Trophoblast cell (in vitro differentiated cells and primary cell): ENCODE measurements at places on chromosomes 12 and 14.
A peak's percentile ranks its signal among the peaks of the same experiment; 100 is the strongest.

DNA sequence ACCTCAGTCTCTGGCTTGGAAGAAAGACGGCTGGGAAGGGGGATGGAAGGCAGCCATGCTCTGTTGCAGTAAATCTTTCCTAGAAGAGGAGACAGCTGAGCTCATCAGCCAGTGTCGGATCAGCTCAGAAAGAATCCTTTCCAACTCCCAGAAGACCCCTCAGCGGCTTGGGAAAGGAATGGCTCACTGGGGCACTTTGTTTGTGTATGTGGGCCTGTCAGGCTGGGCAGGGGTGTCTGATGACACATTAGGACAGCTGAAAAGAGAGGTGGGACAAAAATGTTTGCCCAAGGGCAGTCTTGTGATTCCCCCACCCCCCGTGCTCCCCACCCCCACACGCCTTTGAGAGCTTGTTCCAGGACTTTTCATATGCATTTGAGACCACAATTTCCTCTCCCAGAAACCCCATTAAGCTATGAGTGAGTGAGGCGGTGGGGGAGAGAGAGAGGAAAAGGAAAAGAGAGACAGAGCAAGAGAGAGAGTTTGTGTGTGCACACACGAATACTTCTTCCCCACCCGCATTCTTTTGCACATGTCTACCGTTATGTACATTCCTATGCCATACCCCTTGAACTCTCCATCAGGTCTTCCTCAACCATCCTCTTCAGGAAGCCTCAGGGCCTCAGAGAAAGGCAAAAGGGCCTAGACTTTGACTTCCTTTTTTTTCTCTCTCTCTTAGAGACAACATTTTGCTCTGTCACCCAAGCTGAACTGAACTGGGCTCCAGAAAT is 198.9 kb downstream of the ZFP36L1 start:
- peak overlapping the region; percentile 79 for H3K27ac ChIP-seq
- no peaks in the 10 kb centered on the region for H3K27me3 ChIP-seq
- H3K4me1 ChIP-seq: peaks cover 43% of the 10 kb centered on the region
- no peak overlapping the region for H3K4me3 ChIP-seq

DNA sequence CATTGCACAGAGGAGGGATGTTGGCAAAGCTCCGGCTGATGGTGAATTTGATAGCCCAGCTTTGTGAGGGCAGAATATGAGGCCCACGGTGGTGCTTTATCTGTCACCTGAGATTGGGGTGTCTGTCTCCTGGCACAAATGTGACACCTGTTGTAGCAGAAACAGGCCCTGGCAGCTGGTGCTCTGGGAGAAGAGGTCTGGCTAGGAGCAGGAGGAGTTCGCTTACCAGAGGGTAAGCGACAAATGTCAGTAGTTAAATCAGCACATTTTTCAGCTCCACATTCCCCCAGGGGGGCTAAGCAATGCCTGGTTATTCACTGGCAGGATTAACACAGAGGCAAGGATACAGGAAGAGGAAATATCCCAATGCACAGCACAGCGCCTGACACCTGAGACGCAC is 71.1 kb downstream of the B4GALNT3 start:
- no peaks in the 10 kb centered on the region for H3K27me3 ChIP-seq
- no peak overlapping the region for H3K27ac ChIP-seq
- H3K4me1 ChIP-seq: peaks cover 8% of the 10 kb centered on the region
- DNase-seq: no peak

- peak overlapping the region; percentile 56 for H3K27ac ChIP-seq
- H3K27me3 ChIP-seq: no peaks in the 10 kb centered on the region
- no peak overlapping the region for H3K4me3 ChIP-seq
Measured at GRCh38 chr12:94779485-94779884, 129.1 kb upstream of the TMCC3 start.

DNA sequence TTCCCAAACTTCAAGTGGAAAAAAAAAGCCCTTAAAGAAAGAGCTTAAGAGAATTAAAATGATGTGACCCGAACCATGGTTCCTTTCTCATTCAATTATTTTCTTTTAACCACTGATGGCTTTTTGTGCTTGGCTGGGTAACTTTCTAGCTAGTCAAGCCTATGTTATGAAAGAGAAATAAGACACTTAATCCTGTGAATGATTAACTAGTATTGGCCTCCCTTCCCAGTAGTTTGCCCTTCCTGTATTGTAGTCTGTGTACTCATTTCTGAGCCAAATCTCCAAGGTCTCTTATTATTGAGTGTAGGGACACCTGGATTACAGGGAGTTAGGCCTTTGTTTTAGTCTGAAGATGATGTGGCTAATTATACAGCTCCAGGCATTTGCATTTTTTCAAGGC is 353.0 kb downstream of the RAD51B start:
- no peak overlapping the region for H3K27ac ChIP-seq
- no peaks in the 10 kb centered on the region for H3K36me3 ChIP-seq
- H3K27me3 ChIP-seq: no peaks in the 10 kb centered on the region
- no peak overlapping the region for H3K4me3 ChIP-seq

- no peaks in the 10 kb centered on the region for H3K27me3 ChIP-seq
- H3K4me3 ChIP-seq: no peak overlapping the region
- H3K27ac ChIP-seq: no peak overlapping the region
- H3K36me3 ChIP-seq: no peaks in the 10 kb centered on the region
- no peak for DNase-seq
- H3K4me1 ChIP-seq: no peaks in the 10 kb centered on the region
Measured at GRCh38 chr12:130423991-130424857, 86.5 kb downstream of the PIWIL1 start.

DNA sequence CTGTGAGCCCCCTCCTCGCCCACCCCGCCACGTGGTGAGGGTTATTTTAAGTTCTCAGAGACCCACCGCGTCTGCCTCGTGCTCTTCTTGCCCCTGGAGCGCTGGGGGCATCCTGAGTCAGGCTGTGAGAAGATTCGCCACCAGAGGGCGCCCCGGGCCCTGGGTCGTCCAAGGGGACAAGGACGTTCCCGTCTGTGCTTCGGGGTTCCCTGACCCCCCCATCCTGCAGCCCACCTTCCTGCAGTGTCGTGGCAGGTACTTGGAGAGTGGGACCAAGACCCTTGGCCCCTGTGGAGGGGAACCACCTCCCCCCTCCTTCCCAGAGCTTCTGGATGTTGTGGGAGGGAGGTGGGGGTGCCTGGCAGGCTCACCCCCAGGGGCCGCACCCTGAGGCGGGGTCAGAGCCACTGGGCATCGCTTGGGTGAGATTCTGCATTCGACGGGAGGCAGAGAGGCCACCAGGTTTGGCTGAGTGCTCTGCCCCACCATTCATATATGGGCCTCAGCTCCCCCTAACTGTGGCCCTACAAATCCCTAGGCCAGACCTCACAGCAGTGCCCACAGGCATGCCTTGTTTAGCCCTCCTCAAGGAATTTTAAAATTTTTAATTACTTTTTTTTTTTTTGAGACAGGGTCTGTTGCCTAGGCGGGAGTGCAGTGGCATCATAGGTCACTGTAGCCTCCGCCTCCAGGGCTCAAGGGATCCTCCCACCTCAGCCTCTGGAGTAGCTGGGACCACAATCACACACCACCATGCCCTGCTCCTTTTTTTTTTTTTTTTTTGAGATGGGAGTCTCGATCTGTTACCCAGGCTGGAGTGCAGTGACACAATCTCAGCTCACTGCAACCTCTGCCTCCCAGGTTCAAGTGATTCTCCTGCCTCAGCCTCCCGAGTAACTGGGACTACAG is 17.0 kb downstream of the RHOF start:
- H3K4me1 ChIP-seq: peaks cover 15% of the 10 kb centered on the region
- H3K4me3 ChIP-seq: peak overlapping the region; percentile 7
- DNase-seq: peak; percentile 83
- H3K27ac ChIP-seq: no peak overlapping the region

DNA sequence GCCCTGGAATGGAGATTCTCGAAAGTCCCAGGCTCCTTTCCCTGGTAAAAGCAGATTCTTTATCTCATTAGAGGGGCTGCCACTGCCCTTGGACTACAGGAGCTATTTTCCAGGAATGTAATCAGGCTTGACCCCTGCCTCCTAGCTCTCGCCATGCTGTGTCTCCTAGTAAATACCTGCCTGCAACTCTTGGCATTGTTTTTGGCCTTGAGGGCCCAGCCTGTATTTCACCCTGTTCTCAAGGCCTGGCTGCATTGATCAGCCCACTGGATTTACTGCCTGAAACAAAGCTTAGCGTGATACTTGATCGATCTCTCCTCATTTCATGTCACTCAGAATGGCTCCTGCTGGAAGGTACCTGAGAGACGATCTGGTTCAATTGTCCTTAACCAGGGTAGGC is 273.7 kb downstream of the CACNA1C start:
- DNase-seq: no peak
- H3K36me3 ChIP-seq: no peaks in the 10 kb centered on the region
- H3K4me3 ChIP-seq: no peak overlapping the region
- H3K4me1 ChIP-seq: peaks cover 19% of the 10 kb centered on the region
- no peaks in the 10 kb centered on the region for H3K27me3 ChIP-seq

GRCh38 chr12:2413999-2414792 is 361.4 kb downstream of the CACNA1C start:
- no peak overlapping the region for H3K27ac ChIP-seq
- DNase-seq: no peak
- no peaks in the 10 kb centered on the region for H3K27me3 ChIP-seq
- no peak overlapping the region for H3K4me3 ChIP-seq

DNA sequence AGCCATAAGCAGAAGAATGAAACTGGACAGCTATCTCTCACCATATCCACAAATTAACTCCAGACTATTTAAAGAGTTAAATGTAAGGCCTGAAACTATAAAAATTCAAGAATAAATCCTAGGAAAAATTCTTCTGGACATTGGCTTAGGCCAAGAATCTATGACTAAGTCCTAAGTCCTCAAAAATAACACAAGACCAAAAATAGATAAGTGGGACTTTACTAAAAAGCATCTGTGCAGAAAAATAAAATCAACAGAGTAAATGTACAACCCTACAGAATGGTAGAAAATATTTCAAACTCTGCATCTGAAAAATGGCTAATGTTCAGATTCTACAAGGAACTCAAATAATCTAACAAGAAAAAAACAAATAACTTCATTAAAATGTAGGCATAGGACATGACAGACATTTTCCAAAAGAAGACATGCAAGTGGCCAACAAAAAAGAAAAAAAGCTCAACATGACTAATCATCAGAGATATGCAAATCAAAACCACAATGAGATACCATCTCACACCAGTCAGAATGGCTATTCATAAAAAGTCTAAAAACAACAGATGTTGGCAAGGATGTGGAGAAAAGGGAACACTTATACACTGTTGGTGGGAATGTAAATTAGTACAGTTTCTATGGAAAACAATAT is 61.0 kb upstream of the PPFIA2 start:
- no peak for DNase-seq
- no peaks in the 10 kb centered on the region for H3K36me3 ChIP-seq
- no peaks in the 10 kb centered on the region for H3K4me1 ChIP-seq
- no peak overlapping the region for H3K27ac ChIP-seq
- H3K27me3 ChIP-seq: no peaks in the 10 kb centered on the region
- H3K4me3 ChIP-seq: no peak overlapping the region

- no peak overlapping the region for H3K4me3 ChIP-seq
- H3K4me1 ChIP-seq: no peaks in the 10 kb centered on the region
- H3K36me3 ChIP-seq: no peaks in the 10 kb centered on the region
- H3K27me3 ChIP-seq: no peaks in the 10 kb centered on the region
Measured at GRCh38 chr14:33682760-33683159, 268.1 kb downstream of the EGLN3 start.

DNA sequence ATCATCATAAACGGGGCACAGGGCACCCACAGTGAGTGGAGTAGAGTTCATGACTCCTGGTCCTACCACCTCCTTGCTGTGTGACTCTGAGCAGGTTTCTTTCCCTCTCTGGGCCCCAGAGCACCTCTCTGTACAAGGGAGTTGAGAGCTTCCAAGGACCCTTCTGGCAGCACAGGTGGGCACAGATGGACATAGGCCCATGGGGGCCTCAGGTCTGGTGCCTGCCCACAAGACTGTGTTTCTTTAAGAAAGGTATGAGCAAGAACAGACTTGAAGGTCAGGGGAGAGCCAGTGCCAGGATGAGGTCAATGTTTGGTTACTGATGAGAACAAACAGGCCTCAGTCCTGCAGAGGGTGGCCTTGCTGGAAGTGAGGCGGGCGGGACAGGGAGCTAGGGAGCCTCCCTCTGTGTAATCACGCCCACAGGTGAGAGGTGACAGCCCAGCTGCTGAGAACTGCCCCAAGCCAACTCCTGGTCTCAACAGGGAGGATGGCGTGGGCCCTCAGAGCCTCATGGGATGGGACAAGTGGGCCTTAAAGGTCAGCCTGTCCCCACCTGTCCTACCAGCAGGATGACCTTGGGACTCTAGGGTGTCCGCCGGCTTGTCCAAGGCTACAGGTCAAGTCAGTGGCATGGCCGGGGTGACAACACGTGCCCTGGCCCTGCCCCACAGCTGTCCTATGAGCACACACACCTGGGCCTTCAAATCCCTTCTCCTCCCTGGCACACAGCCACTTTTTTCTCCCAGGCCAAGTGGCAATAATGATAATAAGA is 49.1 kb downstream of the CCDC85C start:
- no peak for DNase-seq
- no peaks in the 10 kb centered on the region for H3K36me3 ChIP-seq
- no peaks in the 10 kb centered on the region for H3K27me3 ChIP-seq
- no peak overlapping the region for H3K27ac ChIP-seq
- H3K4me3 ChIP-seq: no peak overlapping the region

DNA sequence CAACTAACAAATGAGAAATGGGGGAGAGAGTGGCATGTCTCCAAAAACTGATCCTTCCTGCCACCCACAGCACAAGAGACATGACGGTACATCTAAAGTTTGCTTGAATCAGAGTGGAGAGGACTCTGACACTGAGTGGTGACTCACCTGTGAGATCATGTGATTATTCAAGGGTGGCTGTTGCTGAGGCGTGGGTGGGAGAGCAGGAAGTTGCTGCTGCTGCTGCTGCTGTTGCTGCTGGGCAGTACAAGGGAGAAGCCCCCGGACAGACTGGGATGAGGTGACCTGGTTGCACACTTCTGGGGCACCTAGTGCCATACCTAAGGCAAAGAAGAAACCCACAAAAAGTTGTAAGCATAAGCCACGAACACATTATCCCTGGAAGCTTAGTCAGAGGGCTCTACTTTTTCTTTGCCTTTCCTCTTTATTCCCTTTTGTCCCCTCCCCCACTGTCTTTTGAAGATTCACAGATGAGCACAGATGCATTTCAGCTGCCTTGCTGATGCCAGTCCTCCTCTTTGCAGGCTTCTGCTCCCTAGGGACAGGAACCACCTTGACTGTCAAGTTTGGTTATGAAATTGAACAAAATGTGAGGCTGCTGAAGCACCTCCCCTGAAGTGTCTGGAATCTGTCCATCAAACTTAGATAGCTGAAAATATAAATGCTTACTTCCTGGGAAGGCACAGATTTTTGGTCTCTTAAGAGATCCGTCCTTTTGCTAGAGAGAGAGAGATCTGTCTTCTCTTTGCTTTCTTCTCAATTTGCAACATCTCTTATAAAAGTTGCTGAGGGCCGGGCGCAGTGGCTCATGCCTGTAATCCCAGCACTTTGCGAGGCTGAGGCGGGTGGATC is 29.4 kb upstream of the STAC3 start:
- H3K27me3 ChIP-seq: no peaks in the 10 kb centered on the region
- H3K4me1 ChIP-seq: peaks cover 6% of the 10 kb centered on the region
- H3K27ac ChIP-seq: peak overlapping the region; percentile 78
- DNase-seq: peak; percentile 50
